ENCODE measurements at places on chromosomes 3 and 15.

DNA sequence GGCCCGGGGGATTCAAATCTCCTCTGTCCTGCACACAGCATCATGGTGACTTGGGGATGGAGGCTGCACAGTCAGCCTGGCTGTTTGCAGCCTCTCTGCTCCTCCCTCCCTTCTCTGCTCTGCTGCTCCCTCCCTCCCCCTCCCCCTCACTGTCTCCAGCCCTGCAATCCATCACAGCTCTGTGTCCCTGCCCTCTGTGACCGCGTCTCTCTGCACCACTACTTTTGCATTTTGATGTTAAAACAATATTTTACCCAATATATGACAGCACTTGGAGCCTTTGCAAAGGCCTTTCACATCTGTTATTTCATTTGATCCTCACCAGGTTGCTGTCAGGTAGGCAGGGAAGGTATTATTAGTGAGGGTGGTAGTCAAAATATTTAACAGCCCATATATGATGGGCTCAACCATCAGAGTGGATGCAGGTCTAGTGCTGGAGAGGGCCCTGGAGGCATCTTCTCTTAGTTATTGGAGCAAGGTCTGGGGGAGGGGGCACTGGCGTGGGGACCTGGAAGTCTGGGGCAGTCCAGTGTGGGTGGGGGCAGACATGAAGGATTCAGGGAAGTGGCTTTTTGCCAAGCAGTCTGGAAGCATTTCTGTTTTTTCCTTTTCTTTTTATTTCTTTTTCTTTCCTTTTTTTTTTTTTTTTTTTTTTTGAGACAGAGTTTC is 16.3 kb upstream of the VPS8 start:
- no peak for DNase-seq

GRCh38 chr15:53837263-53837662 is 77.8 kb upstream of the WDR72 start:
- DNase-seq = peak; percentile 37

GRCh38 chr15:80034629-80035028 is 24.8 kb upstream of the ZFAND6 start:
- no peak for DNase-seq

DNA sequence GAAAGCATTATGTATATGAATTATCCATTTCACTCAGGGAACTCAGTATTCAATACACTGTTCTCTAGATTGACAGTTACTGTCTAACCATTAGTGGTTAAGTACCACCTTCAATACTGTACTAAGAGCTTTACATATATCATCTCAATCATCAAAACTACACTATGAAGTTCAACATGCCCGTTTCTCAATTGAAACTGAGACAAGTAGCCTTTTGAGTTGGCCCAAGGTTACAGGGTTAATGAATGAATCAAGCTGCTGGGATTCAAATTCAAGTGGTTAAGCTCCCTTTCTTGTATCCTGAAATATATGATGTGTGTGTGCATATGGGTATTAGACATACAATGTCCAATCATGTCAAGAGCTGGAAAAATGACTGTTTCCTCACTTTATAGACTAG is 5.8 kb downstream of the TASOR start:
- DNase-seq = no peak

- DNase-seq = no peak
Observed at GRCh38 chr15:46344915-46345314, 710.1 kb downstream of the SQOR start.

DNA sequence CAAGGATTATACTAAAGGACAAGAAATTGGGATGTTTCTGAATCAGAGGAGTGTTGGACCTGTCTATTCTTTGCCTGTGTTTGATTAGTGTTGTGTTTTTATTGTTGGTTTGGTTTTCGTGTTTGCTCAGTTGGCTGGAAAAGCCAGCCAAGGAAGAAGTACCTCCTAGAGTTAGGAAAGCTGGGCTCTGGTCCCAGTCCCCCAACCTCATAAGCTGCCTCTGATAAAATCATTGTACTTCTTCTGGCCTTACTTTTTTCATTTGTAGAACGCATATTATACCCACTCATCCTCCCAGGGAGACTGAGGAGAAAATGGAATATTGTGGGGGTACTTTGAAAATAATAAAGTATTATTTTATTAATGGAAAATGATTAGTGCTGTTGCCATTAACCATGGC is 177.4 kb upstream of the TRIM42 start:
- no peak for DNase-seq

- DNase-seq = no peak
Observed at GRCh38 chr3:171198781-171199472, 172.4 kb upstream of the SLC2A2 start.

- no peak for DNase-seq
Observed at GRCh38 chr15:66599536-66600239, 33.9 kb upstream of the LCTL start.

DNA sequence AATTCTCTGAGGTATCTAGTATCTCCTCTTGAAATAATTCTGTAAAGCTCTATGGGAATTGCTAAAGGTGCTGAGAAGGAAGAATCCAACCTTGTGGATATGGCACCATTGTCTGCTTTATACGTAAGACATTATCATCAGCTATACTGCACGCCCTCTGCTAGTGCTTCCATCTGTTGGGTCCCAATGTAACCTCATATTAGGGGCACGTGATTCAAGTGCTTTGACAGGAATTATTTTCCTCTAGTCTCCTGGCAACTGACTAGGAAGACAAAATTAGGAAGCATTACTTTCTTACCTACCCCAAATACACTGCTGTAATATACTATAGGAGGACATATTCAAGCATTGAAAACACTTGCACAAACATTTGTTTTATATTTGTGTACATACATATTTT is 24.0 kb downstream of the COPS2 start:
- DNase-seq = no peak

DNA sequence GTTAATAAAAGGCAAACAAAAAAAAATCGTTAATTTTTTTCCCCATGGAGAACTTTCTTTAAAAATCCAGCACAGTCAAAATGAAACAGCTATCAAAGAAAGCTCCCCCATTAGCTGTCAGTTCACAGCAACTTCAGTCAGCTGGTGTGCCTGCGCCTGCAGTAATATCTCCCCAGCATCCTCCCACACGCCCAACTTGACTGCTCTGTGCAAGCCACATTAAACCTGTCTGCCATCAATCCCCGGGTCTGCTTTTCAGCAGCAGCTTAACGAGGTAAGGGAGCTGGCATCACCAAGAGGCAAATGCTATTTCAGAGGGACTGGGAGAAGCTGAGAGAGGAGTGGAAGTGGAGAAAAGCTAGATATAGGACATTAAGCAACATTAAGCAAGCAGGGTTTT is 337.5 kb downstream of the GAP43 start:
- DNase-seq = no peak

DNA sequence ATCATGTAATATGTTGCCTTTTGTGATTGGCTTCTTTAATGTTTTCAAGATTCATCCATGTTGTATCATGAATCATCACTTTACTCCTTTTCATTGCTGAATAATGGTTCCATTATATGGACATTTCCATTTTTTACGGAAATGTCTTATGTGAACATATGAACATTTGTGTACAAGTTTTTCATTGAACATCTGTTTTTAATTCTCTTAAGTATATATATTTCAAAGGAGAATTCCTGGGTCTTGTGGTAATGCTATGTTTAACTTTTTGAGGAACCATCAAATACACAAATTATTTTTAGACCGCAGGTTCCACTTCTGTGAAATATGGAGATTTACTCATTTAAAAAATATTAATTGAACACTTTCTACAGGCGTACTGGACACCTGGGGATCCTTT is 85.7 kb downstream of the ARIH1 start:
- DNase-seq = no peak

- DNase-seq = no peak
Observed at GRCh38 chr3:49641921-49642707, 32.0 kb upstream of the APEH start.

DNA sequence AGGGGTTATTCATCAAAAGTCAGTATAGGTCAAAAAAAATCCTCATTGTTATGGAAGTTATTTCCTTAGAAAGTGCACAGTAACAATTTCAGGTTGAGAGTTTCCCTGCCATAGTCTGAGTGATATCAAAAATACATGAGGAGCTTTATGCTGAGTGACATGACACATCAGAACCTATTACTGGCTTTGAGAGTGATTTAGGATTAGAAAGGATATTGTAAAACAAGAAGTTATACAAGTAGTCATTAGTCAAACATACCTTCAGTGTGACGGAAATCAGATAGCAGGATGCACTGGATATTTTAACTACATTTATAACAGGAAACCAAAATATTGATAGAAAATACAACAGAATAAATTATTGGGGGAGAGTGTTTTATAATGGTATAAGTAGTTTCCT is 471.1 kb downstream of the VGLL3 start:
- no peak for DNase-seq

GRCh38 chr3:112379020-112379690 is 46.2 kb downstream of the CD200 start:
- DNase-seq = peak; percentile 99

GRCh38 chr3:73435055-73435454 is 189.7 kb downstream of the PDZRN3 start:
- no peak for DNase-seq

DNA sequence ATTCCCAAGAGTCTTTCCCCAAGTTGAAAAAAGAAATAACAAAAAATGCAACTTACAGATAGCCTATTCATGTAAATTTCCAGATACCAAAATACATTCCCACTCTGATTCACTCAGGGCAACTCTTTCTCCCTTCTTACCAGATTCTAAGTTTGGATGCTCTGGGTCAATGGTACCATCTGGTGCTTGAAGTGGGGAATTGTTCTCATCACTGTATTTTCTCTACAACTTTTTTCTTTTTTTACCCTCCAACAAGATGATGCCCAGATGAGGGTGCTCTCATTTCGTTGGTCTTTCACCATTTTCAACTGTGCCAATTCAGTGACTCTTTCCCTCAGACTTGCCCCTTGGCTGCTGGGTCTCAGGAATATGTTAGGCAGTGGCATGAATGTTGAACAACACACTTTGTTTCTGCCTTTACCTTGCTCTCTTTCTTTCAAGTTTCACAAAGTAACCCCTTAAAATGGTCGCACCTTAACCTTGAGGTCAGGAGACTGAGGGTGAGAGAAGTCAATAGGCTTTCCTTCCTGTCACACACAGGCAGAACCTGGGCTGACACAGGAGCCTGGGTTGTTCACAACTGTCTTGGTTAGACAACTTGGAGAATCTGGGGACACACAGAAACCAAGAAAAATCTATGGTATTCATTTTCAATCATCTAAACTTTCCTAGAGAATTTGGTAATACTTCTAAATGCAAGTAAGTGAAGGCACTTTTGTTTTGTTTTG is 330.7 kb upstream of the SLCO3A1 start:
- peak; percentile 18 for DNase-seq

GRCh38 chr3:188021502-188022040 is 132.4 kb upstream of the LPP start:
- DNase-seq = peak; percentile 82

DNA sequence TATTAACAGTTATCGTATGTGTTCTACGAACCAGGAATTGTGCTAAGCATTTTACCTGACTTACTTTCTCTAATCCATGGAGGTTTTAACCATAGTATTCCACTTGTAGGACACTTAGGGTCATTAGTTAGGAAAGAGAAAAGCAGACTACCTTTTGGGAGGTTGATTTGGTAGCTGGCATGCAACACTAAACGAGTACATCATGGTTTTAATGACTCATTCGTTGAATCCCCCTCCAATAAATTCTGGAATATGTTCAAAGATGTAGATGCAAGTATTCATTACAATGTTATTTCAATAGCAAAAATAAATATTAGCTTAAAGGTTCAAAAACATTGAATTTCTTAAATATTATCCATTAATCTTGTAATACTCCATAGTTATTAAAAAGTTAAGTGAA is 162.5 kb downstream of the FMN1 start:
- DNase-seq = no peak

GRCh38 chr3:120052225-120052624 is 42.0 kb downstream of the GSK3B start:
- DNase-seq = no peak

GRCh38 chr3:119211193-119211592 is 29.5 kb downstream of the B4GALT4 start:
- no peak for DNase-seq

DNA sequence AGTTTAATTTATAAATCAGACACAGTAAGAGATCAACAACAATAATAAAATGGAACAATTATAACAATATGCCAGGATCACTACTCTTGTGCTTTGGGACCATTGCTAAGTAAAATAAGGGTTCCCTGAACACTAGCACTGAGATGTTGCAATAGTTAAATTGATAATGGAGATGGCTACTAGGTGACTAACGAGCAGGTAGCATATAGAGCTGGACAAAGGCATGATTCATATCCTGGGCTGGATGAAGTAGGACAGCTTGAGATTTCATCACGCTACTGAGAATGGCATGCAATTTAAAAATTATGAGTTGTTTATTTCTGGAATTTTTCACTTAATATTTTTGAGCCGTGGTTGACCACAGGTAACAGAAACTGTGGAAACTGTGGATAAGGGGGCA is 20.7 kb upstream of the MYZAP start:
- peak; percentile 94 for DNase-seq

GRCh38 chr3:46299608-46300460 is 54.1 kb upstream of the CCR2 start:
- DNase-seq = no peak

- no peak for DNase-seq
Observed at GRCh38 chr15:61157933-61158332, 71.2 kb downstream of the RORA start.

DNA sequence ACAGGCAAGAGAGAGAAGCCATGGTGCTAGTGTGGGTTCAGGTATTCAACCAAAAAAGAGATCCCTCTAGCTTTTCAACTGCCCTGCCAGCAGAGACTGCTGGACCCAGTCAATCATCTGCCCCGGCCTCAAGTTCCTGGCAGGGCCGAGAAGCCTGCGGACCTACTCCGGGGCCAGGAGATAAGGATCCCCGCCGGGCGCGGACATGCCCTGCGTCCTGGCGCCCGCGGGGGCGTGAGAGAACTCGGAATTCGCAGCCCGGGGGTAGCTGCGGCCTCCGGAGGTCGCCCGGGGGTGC is 821 bp upstream of the MAGI1 start:
- no peak for DNase-seq

Measured in bronchial epithelial cell (primary cell).